Cardiac muscle cell (in vitro differentiated cells and primary cell): ENCODE measurements at places on chromosomes 4 and X. TPM values are rescaled to one million over a fixed set of nuclear protein-coding genes. Genes with fewer than 3 reads are reported as not detected.

Gene FANCB
- 0.49 and 1.3 TPM in 2 replicates for total RNA-seq

Gene KLHL15
- 9.9 and 15.8 TPM in 2 replicates for total RNA-seq

DNA sequence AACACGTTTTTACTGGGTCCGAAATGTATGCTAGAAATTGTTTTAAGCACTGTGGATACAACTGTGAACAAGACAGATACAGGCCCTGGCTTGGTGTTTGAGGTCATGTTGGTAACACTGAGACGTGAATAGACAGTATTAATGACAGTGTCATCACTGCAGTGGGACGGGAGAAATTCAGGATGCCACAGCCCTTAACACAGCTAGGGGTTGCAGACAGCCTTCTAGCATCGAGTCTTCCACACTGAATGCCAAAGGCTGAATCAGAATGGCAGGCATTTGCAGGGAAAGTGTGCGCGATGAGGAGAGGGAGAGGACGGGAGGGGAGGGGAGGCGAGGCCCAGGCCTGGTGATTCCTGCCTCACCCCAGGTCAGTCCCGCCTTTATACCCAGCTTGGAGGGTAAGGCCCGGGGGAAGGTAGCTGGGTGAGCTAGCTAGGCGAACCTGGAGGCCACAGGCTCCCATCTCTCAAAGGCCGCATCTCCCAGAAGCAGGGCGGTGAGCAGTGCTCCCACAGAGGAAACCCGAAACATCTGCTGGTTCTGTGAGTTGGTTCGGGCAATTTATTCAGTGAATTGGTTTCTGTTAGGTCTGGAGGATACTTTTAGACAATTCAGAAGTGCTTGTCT, 44.1 kb upstream of the CLDN24 start:
- H3K36me3 ChIP-seq: no peaks in the 10 kb centered on the region
- no peaks in the 10 kb centered on the region for H3K4me1 ChIP-seq
- H3K4me3 ChIP-seq: no peak overlapping the region
- no peak overlapping the region for H3K27ac ChIP-seq
- no peaks in the 10 kb centered on the region for H3K27me3 ChIP-seq

GRCh38 chr4:113311047-113311446, 261.6 kb downstream of the ANK2 start:
- no peak for DNase-seq
- no peaks in the 10 kb centered on the region for H3K4me1 ChIP-seq
- H3K4me3 ChIP-seq: no peak overlapping the region
- no peaks in the 10 kb centered on the region for H3K36me3 ChIP-seq

- H3K4me3 ChIP-seq: no peak overlapping the region
- H3K36me3 ChIP-seq: no peaks in the 10 kb centered on the region
- DNase-seq: peak; percentile 77
Observed at GRCh38 chr4:242121-242848, 63.0 kb downstream of the ZNF732 start.

DNA sequence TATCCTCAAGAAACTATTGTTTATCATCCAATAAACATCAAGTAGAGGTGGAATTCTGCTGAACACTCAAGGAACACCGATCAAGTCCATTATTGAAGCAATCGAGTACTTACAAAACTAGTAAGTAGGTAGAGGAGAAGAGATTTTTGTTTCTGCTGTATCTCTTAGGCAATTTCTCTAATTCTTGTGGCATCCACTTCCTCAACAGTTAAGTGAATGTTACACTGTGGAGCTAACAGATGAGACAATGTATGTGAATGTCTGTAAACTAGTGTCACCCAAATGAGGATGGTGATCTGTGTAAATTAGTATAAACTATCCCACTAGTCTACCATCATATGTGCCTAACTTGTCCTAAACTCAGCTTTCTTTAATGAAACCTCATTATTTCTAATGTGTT, 261.6 kb downstream of the ARHGAP24 start:
- no peaks in the 10 kb centered on the region for H3K4me1 ChIP-seq
- no peaks in the 10 kb centered on the region for H3K36me3 ChIP-seq
- H3K27me3 ChIP-seq: no peaks in the 10 kb centered on the region
- DNase-seq: no peak

DNA sequence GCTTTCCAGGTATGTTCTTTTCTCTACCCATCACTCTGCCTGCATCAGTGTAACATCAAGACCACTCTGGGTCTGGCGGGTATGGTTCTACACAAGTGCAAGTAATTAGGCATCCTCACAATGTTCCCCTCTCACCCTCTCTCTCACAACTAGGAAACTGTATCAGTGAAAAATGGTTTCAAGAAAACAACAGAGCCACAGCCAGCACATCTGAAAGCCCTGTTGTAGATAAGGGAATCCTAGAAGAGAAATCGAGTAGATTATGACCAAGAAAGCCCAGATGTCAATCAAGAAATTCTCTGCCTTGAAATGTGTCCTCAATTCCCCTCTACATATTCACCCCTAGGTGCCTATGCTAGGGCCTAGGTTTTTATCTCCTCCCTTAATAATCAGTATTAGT, 281.3 kb upstream of the ANKRD50 start:
- DNase-seq: no peak
- no peak overlapping the region for H3K4me3 ChIP-seq
- H3K27ac ChIP-seq: no peak overlapping the region
- no peaks in the 10 kb centered on the region for H3K36me3 ChIP-seq
- H3K4me1 ChIP-seq: no peaks in the 10 kb centered on the region

DNA sequence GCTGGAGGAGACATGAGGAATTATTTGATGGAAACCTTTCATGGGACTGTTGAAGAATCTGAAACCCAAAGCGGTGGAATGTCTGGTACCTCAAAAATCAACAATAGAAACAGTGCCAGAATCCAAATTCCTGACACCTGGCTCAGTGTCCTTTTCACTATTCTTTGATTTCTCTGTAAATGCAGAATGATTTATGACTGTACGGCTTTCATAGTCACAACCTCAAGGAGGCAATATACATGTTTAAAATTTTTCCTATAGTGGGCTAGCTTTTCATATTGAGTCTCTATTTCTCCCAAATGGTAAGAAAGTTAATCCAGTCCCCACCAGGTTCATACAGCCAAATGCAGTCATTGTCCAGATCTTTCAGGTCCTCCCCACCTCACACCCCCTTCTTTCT, 19.3 kb downstream of the DAPP1 start:
- H3K4me1 ChIP-seq: no peaks in the 10 kb centered on the region
- DNase-seq: no peak
- H3K4me3 ChIP-seq: no peak overlapping the region
- no peak overlapping the region for H3K27ac ChIP-seq
- H3K36me3 ChIP-seq: no peaks in the 10 kb centered on the region

GRCh38 chrX:112190646-112191045, 108.1 kb upstream of the TRPC5 start:
- H3K4me1 ChIP-seq: no peaks in the 10 kb centered on the region
- no peak for DNase-seq
- H3K27ac ChIP-seq: no peak overlapping the region
- no peaks in the 10 kb centered on the region for H3K27me3 ChIP-seq
- no peaks in the 10 kb centered on the region for H3K36me3 ChIP-seq
- no peak overlapping the region for H3K4me3 ChIP-seq

DNA sequence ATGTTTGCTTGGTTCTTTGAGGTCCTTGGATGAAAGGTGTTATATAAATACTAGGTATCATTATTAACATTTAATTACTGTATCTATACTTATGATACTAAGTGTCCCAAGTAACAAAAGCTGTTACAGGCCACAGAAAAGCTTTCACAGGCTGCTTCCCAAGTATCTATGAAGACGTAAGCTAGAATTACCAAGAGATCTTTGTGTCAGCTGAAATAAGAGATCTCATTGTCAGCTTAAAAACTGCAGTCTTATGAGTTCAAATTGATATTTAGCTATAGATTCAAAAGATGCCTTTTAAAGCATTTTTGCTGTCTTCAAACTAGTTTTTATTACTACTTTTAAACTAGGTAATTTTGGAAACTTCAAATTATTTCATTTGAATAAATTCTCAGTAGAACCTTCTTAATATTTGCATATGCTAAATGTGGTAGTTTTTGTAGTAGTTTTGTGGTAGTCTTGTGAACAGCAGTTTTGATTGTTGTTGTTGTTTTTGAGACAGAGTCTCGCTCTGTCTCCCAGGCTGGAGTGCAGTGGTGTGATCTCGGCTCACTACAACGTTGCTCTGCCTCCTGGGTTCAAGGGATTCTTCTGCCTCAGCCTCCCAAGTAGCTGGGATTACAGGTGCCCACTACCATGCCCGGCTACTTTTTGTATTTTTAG, 170.0 kb upstream of the RPL34 start:
- no peak overlapping the region for H3K27ac ChIP-seq
- H3K36me3 ChIP-seq: no peaks in the 10 kb centered on the region
- no peak for DNase-seq
- H3K4me3 ChIP-seq: no peak overlapping the region

DNA sequence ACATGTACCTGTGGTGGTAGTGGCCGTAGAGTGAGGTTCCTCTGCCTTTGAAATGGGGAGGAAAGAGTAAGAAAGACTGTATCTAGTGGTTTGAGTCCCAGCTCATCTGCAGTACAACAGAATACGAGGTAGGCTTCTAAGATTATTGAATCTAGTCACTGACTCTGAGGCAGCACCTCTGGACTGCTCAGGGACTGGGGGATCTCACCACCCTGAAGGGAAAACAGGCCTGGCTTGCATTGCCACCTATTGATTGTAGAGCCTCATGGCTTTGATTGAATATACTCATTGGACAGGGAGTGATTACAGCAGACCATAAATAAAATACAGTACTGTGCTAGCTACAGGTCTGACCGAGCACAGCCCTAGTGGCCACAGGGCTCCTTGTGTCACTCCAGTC, 50.5 kb downstream of the GPR174 start:
- no peaks in the 10 kb centered on the region for H3K4me1 ChIP-seq
- no peak overlapping the region for H3K4me3 ChIP-seq
- H3K36me3 ChIP-seq: no peaks in the 10 kb centered on the region
- no peaks in the 10 kb centered on the region for H3K27me3 ChIP-seq

DNA sequence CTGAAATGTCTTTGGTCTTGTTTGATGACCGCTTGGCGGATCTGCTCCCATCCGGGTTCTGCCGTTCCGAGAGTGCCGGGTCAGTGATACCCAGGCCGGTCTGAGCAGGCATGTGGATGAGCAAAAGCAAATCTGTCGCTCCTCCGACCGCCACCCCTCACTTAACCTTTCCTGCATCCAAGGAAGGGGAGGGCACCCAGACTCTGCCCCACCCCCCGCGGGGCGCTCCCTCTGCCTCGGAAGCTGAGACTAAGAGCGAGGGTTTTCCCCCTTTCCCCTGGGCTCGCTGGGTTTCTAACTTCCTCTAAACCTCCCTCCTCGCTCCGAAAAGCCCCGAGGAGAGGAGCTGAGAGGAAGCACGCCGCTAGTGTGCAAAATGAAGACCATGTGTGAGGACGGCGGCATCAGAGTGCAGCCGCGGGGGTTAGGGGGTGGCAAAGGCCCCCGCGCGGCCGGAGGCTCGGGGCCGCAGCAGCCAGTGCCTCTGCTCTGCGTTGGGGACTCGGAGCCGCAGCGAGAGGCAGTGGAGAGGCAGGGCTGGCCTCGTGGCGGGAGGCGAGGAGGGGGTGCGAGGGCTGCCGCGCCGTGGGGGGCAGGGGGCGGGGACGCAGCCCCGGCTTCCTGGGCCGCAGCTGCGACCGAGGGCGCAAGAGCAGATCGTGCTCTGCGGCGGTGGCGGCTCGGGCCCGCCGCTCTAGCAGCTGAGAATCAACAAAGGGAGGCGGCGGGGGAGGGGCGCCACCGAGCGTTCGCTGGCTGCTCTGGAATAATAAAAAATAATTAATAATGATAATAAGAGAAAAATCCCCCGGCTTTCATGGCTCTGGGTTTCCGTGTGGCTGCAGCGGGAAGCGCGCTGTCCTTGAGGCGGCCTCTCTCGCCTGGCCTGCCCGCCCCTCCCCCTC, 55.8 kb upstream of the BCOR start:
- H3K27me3 ChIP-seq: peaks cover 7% of the 10 kb centered on the region
- peaks cover 38% of the 10 kb centered on the region for H3K4me1 ChIP-seq

DNA sequence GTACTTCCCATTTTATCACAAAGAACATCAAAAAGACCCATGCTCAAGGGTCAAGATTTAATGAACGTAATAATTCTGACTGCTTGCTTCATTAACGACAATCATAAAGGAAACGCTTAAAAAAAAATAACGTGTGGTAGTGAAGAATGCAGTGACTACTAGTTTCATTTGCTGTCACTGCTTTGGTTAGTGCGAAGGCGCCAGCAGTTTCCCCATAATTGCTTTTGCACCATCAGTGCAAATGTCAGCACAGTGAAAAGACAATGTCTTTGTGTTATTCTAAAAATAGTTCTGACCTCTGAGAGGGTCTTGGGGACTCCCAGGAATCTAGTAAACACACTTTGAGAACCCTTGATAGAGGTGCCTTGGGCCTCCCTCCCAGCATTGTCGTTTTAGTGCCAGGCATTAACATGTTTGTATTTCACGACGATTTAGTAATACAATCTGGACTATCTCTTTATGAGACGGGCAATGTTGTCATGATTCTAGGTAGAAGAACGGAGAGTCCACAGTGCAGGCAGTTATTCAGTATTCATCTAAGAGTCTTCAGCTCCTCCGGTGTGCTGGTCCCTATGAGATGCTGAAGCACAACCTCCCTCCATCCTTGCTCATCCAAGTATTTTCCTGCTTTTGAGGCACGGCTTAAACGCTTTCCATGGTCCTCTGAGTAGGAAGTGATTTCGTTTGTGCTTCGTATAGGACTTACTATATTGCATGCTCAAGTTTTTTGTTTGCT, 71.0 kb downstream of the AFF1 start:
- H3K27me3 ChIP-seq: no peaks in the 10 kb centered on the region
- H3K4me1 ChIP-seq: peaks cover 33% of the 10 kb centered on the region
- no peaks in the 10 kb centered on the region for H3K36me3 ChIP-seq
- peak overlapping the region; percentile 99 for H3K27ac ChIP-seq
- peak overlapping the region; percentile 67 for H3K4me3 ChIP-seq
- DNase-seq: no peak

GRCh38 chr4:186058253-186058979, 10.5 kb upstream of the TLR3 start:
- H3K4me1 ChIP-seq: no peaks in the 10 kb centered on the region
- no peak overlapping the region for H3K4me3 ChIP-seq
- no peaks in the 10 kb centered on the region for H3K36me3 ChIP-seq
- H3K27ac ChIP-seq: no peak overlapping the region
- no peaks in the 10 kb centered on the region for H3K27me3 ChIP-seq
- no peak for DNase-seq

DNA sequence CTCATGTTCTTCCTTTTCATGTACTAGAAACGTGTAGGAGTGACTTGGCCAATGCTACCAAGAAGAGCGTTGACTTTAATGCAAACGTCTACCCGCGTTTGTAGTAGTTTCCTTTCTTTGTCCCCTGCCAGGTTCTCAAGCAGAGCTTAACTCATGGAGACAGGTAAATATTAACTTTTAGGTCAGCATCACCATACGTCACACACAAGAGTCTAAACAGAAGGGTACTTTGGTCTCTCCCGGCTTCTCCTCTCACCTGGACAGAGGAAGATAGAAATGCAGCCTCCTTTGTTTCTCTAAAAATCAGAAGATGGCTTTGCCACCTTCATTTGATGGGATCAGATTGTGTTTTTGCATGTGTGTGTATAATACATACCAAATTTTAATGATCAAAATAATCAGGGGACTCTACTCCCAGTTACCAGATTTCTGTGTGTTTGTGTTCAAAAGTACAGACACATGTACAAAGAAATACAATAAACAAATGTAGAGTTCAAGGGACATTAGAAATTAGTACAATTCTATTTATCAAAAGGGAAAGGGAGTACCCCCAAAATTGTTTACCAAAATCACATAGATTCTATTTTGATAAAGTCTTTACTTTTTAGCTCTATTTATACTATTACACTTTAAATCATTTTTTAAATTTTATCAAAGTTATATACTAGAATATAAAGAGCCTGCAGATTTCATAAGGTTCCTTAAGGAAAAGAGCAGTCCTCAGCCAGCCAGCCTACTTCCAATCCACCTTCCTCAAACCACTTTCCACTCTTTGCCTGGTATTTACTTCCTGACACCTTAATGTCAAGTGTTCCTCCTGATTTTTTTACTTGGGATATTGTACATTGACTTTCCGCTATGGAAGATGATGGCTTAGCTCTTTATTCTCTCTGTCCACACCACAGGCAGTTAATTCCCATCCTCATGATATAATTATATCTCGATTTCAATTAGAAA, 195.5 kb downstream of the RELL1 start:
- no peak overlapping the region for H3K4me3 ChIP-seq
- DNase-seq: no peak
- H3K4me1 ChIP-seq: no peaks in the 10 kb centered on the region
